ENCODE measurements at places on chromosomes 16 and 17.

GRCh38 chr16:278863-279366 lies 1.5 kb upstream of the ARHGDIG start:
- no peak for DNase-seq

DNA sequence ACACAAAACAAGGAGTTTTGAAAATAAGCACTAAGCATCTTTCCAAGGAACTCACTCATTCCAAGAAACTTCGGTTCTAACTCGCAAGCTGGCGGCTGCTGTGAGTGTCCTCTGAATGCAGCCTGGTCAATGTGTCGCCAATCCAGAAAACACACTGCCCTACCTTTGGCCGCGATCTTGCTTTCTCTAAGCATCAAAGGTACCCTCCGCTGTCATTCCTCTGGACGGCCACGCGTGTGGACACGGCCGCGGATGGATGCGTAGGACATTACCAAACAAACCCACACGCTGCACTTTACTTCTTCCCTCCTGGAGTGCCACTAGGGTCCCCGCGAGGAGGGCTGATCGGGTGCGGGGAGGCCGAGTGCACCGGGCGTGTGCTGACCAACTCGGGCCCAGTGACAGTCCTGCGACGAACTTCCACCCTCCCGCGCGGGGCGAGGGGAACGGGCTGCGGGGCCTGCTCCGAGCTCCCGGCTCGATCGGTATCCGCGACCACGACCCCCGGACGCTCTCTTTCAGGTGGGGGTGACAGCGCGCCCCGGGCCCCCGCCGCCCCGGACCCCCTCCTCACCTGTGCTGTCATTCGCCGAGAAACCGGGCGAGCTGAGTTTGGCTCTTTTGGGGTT lies 1.1 kb downstream of the CREBBP start:
- no peak for DNase-seq

- DNase-seq, result no peak
Measured at GRCh38 chr17:49061524-49061943, 64.3 kb downstream of the IGF2BP1 start.

DNA sequence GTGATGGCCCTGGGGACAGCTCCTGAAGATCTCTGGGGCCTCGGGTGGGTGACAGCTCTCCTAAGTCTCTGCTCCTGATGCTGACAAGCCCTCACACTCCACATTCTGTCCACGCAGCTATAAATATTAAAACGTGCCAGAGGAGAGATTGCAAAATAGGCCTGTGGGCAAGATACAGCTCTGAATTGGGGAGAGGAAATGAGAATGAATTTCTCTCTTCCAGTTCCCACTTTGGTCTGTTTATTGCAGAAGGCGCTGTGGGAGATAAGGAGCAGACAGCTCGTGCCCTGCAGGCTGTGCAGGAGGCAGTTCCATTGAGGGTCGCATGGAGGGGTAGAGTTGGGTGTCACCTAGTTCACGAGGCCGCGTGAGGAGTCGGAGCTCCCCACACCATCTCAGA lies 87.5 kb upstream of the SDK2 start:
- no peak for DNase-seq

DNA sequence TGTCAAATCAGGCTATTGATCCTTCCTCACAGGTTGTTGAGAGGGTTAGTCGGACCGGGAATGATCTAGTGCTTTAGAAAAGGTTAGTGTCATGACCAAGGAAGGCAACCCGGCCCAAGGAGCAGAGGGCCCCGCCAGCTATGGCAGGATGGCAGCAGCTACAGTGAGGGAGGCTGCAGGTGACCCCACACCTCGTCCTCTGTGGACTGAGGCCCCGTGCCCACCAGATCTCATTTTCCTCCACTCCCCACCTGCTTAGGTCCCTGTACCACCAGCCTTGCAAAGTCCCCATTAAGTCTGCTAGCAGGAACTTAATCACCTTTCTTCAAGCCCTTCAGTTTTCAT lies 107.5 kb downstream of the CCDC182 start:
- DNase-seq, result no peak

GRCh38 chr16:66534376-66534799 lies 15.5 kb downstream of the TK2 start:
- DNase-seq, result no peak

DNA sequence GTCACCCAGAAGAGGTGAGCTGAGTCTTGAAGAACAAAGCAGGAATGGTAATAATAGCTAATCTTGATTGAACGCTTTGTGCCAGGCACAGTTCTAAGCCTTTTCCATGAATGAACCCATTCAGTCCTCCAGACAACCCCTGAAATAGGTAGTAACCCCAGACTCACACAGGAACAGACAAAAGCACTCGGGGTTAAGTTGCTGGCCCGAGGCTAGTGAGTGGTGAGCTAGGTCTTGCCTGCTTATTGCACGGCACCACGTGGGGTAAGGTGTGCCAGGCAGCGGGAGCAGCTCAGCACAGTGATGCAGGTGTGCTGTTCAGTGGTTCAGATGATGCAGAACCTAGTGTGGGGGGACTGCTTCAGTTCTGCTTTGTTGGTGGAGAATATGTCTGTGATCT lies 181.6 kb downstream of the RAB11FIP4 start:
- DNase-seq, result no peak

- DNase-seq, result no peak
Measured at GRCh38 chr17:37762666-37763065, 17.8 kb upstream of the HNF1B start.

- no peak for DNase-seq
Measured at GRCh38 chr17:46097497-46097896, 95.7 kb downstream of the KANSL1 start.

- no peak for DNase-seq
Measured at GRCh38 chr17:78355045-78355641, 4.7 kb downstream of the SOCS3 start.

DNA sequence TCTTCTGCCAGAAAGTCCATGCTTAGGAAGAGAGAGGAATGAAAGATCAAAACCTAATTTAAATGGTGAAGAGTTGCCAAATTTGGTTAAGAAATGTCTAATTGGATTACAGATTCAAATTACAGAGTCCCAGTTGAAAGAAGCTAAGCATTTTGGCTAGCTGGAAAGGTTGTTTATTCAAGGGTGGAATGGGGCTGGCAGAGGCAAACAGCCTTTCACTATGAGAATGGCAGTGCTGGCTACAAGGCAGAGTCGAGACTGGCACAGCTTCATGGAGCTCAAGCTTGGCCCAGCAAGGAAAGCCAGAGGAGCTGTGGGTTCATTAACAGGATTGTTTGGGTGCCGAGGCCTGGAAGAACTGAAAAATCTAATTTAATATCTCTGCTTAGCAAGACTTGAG lies 13.6 kb downstream of the MAP3K3 start:
- DNase-seq, result no peak

DNA sequence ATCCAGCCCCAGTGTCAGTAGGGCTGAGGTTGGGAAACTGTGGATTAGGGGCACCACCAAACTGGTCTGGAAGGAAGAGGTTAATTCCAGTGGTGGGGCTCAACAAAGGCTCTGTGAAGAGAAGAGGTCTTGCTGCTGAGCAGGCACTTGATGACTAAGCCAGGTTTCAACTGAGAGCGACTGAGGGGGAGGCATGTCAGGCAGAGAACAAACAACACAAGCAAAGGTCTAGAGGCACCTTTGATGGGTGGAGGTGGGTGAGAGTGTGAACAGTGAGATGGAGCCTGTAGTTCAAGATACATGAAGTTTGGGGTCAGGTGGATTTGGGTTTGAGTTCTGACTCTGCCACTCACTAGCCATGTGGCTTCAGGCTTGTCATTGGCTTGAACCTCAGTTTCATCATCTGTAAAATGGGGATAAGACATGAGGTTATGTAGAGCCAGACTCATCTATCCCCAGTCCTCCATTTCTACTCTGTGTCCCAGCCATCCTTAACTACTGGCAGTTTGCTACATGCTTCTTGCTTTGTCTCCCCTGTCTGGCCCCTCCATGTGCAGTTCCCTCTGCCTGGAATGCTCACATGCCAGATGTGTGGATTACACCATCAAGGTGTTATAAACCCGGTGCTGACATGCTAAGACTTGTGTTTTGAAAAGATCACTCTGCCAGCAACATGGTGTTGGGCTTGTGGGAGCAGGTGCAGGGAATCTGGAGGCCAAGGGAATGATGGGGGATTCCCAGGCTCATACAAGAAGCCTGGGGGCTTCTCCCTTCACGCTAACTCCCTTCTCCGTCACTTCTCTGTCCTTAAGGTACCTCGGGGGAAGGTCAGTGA lies 3.0 kb upstream of the RMI2 start:
- no peak for DNase-seq

GRCh38 chr17:9071811-9072498 lies 50.6 kb downstream of the NTN1 start:
- no peak for DNase-seq

DNA sequence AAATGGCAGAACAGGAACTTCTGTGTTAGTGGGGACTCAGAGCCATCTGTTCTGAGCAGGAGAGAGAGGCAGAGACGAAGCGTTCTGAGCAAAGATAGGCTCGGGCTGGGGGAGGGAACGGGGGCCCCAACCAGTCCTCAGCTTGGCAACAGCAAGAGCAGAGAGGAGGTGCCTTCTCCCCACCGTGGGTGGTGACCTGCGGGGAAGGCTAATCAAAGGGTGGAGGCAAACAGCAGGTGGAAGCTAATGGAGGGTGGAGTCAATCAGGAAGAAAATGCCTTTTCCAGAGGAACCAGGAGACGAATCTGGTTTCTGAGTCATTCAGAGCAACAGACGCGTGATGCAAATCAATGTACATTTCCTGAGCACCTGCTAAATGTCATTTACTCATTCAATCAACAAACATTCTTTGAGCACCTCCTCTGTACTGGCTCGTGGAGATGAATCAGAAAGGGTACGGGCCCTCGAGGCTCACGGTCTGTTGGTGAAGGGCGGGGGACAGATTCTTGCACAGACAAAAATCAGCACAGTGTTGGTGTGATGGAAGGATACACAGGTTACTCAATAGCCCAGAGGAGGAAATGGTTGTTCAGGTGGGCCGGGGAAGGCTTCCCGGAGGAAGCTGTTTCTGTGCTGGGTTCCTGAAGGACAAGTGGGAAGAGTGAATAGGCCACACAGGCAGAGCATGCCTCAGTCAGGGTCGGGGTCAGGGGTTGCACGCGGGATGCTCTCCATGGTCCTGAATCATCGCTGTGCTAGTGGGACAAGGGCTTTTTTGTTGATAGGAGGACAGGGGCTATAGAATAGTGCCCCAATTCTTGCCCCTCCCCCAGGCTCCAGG lies 5.7 kb upstream of the SPNS2 start:
- no peak for DNase-seq

DNA sequence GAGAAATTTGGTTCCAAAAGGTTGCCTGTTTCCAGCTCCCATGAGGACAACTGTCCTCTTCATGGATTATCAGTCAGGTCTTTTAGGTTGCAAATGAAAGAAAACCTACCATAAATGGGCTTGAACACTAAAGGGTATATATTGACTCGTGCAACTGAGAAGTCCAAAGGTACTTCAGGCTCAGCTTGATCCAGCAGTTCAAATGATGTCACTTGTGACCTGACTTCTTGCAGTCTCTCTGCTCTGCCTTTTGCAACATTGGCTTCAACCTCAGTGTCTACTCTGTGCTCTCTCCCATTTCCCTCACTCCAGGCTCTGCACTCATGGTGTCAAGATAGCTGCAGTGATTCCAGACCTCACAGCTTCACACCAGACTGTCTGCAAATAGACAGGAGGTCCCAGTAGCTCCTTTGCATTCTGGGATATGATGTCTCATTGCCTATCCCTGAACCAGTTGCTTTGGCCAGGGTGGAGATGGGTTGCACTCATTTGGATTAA lies 5.5 kb upstream of the CALB2 start:
- no peak for DNase-seq

- no peak for DNase-seq
Measured at GRCh38 chr17:39058524-39058923, 91.3 kb upstream of the FBXO47 start.

GRCh38 chr17:76421044-76421407 lies 31.9 kb downstream of the UBE2O start:
- DNase-seq, result no peak

GRCh38 chr16:12256921-12257320 lies 280.4 kb downstream of the SNX29 start:
- DNase-seq, result no peak

DNA sequence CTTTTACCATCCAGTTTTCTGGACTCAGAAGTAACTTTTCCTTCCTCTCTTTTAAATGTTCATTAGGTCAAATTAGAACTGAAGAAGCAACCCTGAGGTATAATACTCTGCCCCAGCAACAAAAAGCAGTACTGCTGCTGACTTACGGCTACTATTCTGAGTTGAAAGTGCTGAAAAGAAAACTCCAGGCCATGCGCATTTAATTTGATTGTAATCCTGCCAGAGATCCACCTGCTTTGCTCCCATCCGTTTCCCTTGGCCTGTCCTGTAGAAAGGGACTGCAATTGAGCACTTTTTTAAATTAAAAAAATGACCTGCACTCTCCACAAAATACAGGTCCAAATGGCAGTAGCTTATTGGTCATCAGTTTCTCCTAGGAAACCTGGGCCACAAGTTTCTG lies 61.6 kb downstream of the PITPNC1 start:
- DNase-seq, result no peak

DNA sequence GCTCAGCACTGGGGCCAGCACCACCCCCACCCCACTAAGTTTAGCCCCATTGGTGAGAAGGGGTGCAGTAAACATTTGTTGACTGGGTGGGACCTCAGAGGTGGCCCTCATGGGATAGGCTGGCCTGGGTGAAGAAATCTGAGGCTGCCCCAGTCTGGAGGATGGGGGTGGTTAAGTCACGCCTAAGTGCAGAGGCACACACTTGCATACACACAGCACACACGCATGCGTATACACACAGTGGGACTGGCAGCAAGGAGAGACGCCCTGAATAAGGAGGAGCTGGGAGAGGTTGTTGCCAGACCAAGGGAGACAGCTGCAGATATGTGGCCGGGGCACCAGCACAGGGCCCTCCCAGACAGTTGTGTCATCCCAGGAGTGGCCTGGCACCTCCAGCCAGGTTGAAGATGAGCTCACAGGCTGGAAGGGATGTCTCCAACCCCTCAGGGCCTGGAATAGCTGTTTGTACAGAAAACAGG lies 3.0 kb upstream of the BCAR1 start:
- DNase-seq, result no peak

GRCh38 chr16:84074721-84075120 lies 32.1 kb upstream of the SLC38A8 start:
- no peak for DNase-seq

DNA sequence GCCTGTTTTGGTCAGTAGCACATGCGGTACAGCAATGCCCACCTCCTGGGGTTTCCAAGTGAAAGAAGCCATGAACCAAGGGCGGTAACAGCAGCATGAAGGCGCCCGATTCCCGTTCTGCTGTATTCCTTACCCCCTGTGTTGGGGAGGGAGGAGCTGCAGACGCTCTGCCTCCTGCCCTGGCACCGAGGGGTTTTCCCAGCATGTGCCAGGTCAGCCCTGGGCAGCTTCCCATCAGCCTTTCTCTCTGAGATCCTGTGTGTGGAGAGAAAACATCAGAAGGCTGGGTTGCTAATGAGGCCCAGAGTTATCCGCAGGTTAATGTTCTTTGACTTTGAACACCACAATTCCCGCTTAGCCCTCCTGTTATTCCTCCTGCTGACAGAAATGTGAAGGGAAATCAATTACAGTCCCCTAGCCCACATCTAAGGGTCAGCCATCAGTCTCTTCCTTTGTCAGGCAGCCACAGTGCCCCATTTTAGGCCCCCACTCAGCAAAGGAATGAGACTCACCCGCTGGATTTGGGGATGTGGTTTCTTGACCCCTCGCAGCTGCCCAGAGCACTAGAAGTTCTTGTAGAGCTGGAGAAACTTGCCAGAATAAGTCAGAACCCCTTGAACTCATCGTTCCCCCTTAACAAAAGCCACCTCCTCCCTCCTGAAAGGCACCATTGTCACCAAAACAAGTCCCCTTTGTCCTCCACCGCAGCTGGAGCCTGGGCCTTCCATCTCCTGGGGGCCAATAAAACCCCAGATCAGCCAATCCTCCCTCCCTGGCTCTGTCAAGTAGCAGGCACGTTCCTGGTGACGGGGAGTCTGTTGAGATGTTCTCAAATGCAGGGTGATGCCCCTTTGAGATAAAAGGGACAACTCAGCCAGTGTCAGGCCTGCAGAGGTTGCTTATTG lies 168.5 kb downstream of the KATNIP start:
- DNase-seq, result no peak

All from activated CD4-positive, alpha-beta T cell treated with anti-CD3 and anti-CD28 coated beads, Interleukin-2, amount 50 U/mL, for 24 hours (primary cell).